Activated naive CD4-positive, alpha-beta T cell (primary cell): ENCODE measurements at places on chromosomes 6 and 20.

DNA sequence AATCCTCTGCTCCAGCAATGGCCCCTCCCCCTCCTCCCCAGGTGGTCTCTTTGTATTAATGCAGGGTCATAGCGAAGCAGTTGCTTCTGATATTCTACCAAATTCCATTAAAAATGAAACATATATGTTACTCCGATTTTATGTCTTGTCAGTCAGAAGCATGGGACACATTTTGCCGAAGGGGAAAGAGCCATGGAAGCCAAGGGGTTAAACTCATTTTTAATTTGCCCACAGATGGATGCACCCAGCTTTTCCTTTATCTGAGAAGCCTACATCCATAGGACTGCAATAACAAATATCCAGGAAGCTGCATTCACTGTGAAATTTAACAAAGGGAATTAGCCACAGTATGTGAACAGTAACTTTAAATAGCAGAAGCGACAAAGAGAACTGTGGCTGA is 688.2 kb downstream of the QKI start:
- no peak for DNase-seq

- no peak for DNase-seq
Observed at GRCh38 chr6:163406366-163406765, 8.2 kb upstream of the QKI start.

- no peak for DNase-seq
Observed at GRCh38 chr20:4112481-4113421, 97.4 kb upstream of the RNF24 start.

DNA sequence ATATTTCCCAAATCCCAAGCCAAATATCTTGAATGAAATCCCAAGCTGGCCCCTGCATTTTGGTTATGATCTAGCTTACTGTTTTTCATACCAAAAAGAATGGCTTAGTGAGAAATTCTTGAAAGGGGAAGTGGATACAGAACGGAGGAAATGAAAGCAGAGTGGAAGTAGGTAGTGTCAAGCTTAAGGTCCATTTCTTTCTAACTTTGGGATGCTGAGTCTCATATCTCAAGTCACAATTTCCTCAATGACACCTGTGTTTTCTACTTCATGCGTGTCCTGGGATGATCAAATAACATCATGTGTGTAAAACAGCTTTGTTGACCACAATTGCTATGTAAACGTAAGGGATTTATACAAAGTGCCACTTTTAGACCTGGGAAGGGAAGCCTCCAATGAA is 238.8 kb upstream of the SLC35B3 start:
- DNase-seq: no peak

- DNase-seq: no peak
Observed at GRCh38 chr6:87297119-87297518, 25.3 kb upstream of the SMIM8 start.

DNA sequence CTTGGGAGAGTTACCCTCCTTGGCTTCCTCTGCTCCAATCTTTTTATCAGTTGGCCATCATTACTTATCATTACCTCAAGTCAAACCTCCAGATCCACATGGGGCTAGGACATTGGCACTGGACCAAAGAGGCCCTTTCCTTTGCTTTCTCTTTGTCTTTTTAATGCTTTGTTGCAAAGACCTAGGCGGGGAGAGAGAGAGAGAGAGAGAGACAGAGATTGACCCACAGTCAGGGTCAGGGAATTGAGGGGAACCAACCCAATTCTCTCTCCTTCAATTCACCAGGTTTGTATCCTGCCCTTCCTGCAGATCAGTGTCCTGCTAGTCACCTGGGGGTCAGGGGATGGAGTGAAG is 3.5 kb upstream of the VEGFA start:
- no peak for DNase-seq

DNA sequence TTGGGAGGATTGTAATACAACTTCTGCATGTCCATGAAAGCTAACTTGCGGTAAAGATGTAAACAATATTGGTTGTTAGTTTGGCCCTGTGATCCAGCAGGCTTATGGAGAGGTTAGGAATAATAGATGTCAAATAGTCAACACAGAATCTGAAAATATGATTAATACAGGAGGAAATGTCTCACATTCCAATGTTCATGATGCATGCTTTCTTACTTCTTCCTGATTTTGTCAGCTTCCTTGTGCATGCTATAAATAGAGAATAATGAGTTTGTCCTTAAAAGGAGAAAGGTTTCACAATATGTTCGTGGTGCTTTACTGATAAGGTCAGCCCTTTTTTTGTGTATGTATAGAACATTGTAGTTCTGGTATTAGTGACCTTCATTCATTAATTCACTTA is 136.7 kb downstream of the MMUT start:
- DNase-seq: no peak

DNA sequence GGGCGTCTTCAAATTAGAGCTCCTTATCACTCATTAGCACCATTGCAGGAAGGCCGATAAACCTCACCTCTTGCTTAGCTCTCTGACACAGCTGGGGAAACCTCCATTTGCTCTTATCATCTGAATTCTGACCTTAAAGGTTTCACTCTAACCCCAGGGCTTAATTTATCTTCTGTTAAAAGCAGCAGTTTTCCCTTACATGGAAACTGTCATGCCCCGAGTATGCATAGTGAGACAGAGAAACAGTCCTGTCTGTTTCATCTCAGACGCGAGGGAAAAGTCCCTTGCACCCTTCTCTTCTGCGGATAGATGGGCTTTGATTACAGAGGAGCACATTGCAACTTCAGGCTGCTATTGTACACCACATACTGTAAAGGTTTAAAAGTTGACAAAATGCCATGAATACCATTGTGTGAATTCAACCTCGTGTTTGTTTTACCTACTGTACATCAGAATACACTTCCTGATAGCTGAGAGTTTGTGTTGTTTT is 191.5 kb upstream of the BMP2 start:
- DNase-seq: no peak

DNA sequence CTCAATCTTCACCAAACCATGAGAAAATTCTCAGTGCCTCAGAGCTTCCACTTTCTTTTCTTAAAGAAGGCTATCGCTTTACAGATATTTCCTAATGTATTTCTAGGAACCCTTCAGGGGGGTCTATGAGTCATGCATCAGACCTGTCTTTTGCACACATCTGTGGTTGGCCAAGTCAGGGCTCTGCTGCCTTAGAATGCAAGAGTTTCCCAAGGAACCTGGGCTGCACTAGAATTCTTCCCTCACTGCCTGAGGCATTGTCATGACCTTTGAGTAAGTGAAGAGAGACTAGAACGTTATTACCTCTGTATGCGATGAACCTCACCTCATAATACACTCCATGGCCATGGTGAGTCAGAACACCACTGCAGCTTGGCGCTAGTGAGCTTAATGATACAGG is 365.0 kb upstream of the ID4 start:
- no peak for DNase-seq

DNA sequence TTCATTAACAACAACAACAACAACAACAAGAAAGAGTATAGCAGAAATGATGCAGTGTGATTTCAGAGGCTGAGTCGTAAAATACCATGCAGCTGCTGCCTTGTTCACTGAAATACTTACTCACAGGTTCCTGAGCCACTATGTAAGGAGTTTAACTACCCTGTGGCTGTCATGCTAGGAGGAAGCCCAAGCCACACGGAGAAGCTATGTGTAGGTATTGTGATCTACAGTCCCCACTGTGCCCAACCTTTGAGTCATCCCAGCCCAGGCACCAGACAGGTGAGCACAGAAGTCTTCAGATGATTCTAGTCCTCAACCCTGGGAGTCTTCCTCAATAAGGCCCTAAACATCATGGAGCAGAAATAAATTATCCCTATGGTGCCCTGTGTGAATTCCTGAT is 14.6 kb upstream of the RALY start:
- DNase-seq: no peak

- no peak for DNase-seq
Observed at GRCh38 chr6:3340358-3340802, 81.6 kb downstream of the PSMG4 start.

DNA sequence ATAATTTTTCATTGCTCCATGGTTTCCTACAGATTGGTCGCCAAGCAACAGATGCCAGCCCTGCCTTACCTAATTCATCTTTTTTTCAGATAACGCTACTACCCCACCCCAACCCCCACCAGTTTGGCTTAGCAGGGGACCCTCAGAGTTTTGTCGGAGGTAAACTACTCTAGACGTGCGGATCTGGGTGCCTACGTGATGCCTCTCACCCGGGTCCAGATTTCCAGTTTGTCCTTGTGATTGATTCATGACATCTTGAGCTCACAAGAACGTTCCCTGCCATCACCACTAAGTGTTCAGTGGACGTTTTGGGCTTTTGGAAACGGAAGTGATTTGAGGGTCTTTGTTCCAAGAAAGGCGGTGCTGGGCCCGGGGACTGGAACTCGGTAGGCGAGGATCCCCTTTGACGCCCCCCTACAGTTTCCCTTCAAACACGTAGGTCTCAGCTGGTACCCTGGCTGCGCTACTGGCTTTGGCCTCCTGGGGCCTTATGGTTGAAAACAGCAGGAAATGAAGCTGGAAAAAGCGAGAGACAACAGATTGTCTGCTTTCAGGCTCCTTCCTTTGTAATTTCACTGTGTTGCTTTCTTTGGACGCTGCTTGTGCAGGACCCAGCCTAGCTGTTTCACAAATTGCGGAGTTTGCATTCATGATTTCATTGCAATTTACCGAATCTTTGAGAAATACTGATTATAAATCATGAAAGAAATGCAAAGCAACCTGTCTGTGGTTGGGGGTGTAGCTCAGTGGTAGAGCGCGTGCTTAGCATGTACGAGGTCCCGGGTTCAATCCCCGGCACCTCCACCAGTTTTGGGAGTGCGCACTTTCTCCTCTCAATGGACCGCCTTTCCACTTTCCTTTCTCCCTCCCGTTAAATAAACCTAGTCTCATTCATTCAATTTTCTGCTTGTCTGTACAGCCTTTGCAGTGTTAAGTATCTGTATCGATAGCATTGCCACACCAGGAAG is 81.0 kb downstream of the GPX5 start:
- DNase-seq: no peak

DNA sequence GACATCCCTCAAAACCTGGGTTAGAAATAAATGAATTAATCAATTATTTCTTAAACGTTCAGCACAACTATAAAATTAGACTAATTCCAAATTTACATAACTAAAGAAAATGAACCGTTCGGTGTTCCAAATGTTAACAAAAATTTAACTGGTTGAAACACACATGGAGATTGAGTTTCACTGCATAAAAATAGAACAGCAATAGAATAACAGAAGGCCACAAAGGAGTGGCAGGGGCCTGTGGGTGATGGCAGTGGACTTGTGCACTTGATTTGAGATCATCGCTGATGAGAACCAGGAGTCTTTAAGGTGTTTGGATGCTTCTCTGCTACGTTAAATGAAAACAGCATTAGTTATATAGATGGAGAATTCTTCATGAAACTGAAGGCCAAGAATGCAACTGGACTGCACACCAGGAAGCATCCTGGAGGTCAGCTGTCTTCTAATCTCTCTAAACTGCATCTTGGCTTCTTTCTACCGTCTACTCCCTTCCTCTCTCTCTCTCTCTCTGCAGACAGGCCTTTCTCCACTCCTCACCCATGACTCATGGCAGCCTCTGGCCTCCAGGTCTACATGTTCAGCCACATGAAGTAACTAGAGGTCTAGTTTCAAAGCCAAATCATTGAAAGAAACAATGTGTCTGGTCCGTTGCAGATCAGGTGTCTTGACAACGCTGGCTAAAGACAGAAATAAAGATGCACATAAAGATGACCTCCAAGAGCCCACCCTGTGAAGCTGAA is 111.3 kb downstream of the SIM1 start:
- no peak for DNase-seq

DNA sequence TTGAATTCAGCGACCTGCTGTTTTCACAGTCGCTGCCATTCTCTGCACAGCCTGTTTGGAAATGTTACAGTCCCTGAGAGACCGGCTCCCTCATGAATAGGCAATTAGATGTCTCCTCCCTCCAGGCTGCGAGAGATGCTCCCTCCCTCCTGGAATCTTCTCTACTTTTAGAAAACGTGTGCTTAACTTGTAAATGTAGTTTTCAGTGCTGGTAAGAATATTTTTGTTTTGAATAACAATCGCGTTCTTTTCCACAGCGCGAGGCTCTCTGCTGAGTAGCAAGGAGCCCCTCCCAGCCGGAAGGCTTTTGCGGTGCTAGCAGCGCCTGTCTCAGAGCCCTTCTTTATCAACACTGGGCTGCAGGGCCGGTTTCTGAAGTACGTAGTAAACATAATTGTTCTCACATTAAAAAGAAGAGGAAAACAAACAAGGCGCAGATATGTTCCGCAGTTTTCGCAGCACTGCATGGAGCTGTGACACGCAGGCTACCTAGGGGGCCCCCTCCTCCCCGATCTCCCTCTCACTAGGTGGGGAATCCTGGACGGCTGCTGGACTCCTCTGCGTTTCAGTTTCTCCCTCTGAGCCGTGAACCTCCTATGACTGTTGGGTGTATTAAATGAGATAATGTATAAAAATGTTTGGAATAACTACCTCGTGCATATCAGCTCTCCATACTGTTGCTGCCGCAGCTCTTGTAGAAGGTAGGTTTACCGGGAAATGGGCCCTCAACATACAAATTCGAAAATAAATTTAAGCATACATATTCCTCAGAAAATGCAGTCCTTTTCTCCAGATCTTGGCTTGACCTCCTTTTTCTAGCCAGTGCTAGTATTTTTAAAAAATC is 79.0 kb upstream of the SPACA1 start:
- DNase-seq: no peak

DNA sequence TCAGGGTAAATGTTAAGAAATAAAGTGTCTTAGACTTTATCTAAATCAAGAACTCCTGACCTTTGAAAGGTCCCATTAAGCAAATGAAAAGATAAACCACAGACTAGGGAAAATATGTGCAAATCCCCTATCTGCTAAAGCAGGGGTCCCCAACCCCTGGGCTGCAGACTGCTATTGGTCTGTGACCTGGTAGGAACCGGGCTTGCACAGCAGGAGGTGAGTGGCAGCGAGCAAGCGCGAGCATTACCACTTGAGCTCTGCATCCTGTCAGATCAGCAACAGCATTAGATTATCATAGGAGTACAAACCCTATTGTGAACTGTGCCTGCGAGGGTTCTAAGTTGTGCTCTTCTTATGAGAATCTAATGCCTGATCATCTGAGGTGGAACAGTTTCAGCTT is 42.4 kb downstream of the LCA5 start:
- DNase-seq: no peak

GRCh38 chr20:17407550-17407949 is 123.6 kb downstream of the BFSP1 start:
- no peak for DNase-seq

DNA sequence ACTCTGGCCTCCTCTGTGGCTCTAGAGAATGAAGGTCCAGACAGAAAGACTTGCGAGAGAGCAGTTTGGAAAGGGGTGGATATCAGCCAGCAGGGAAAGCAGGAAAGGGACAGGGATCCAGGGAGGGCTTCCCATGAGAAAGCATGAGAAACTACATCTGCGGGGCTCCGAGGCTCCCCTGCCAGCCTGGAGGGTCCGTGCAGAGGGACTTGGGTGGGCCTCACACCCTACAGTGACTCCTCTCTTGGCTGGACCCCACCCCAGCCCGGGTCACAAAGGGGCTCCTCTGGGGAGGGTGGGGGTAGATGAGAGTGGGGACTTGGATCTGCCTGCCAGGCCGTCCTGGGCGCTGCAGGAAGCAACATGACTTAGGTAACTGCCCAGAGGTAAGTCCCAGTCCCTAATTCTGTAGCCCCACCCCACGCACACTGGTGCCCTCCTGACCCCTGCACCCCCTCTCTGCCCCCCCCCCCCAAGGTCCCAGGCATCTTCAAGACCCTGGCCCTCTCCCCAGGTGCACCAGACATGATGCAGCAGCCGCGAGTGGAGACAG is at the start of gene TMEM239:
Gene TMEM239 (plus strand): TSS at position 335 of the 553 bp plus-strand sequence. CDS start 191 bp downstream, at position 526.
- no peak for DNase-seq

GRCh38 chr6:154143753-154144152 is 104.7 kb downstream of the OPRM1 start:
- no peak for DNase-seq

GRCh38 chr6:101779051-101779844 is 385.7 kb downstream of the GRIK2 start:
- no peak for DNase-seq

- no peak for DNase-seq
Observed at GRCh38 chr6:119978274-119978889, 628.8 kb upstream of the MAN1A1 start.
